ENCODE measurements at places on chromosomes 6 and 20. TPM values are rescaled to one million over a fixed set of nuclear protein-coding genes. Genes with fewer than 3 reads are reported as not detected.
A peak's percentile ranks its signal among the peaks of the same experiment; 100 is the strongest.

The RGS17 gene
- total RNA-seq = under 0.01 TPM

The C20orf202 gene
- 0.14 TPM for total RNA-seq

The DCDC2 gene
- total RNA-seq = 13.0 TPM

The SLC17A3 gene
- total RNA-seq = 1.6 TPM

- DNase-seq = no peak
Measured at GRCh38 chr6:7566107-7566506, 23.9 kb upstream of the SNRNP48 start.

- no peak for DNase-seq
Measured at GRCh38 chr6:141210901-141211300, 921.8 kb upstream of the GJE1 start.

- DNase-seq = no peak
Measured at GRCh38 chr6:154239392-154239791, 117.2 kb downstream of the IPCEF1 start.

- peak; percentile 93 for DNase-seq
Measured at GRCh38 chr6:7140631-7141378, 33.0 kb downstream of the RREB1 start.
